Activated T-helper 1 cell treated with anti-CD3 and anti-CD28 coated beads, Interleukin-2, amount 50 U/mL, for 16 hours (primary cell): ENCODE measurements at places on chromosomes 4 and X.

- no peak for DNase-seq
Observed at GRCh38 chr4:104025251-104025650, 305.5 kb upstream of the TACR3 start.

GRCh38 chr4:148495463-148495862 is 53.2 kb upstream of the NR3C2 start:
- DNase-seq, result no peak

DNA sequence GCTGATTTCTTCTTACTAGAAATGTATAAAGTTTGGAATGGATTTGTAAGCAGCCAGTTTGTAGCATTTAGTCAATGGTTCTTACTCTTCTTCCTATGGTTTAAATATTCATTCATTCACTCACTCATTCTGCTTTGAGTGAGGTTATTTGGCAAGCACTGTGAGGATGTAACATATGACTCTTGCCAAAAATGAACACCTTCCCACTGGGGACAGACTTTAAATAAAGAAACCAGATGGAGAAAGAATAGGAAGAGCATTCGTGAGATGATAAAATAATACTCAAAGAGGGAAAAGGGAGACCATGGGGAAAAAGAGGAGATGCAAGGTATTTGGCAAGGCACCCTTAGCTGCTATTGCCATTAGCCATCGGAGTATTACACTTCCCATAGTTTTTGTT is 586.1 kb downstream of the ADGRL3 start:
- DNase-seq, result no peak

GRCh38 chrX:116282751-116283150 is 112.2 kb downstream of the AGTR2 start:
- DNase-seq, result no peak

DNA sequence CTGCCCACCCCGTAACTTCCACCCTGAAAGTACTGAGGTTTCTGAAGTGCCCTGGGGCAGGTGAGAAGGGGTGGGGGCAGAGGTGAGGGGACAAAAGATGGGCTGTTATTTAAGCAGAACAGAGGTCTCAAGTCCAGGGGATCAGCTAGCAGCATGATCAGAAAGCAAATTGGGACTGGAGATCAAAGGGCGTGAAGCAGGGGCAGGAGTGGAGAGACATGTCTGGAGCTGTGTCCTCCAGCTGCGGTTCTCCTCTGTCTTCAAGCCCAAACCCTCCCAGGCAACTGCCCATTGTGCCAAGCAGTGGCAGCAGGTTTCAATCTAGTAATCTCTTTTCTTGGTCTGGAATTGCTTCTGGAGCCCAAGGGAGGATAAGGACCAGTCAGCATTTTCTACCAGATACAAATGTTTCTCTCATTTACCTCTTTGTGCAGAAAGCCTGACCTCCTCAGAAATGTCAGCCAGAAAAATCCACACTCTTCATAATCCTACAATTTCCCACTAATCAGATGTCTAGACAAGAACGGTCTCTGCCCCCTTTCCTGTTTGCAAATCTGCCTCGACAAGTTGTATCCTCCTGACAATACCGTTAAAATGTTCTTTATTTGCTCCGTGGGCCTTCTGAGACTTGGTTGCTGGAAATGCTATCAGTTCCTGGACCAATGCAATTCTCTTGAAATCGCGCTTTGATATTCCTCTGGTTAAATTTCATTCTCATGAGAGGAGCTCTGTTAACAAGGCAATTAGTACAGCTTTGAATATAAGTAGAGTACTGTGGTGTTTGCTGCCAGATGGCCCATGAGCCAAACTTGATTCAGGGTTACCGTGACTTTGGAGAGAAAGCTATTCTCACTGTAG is 23.2 kb upstream of the RASL11B start:
- no peak for DNase-seq

GRCh38 chr4:119237201-119237600 is 24.7 kb downstream of the USP53 start:
- no peak for DNase-seq

DNA sequence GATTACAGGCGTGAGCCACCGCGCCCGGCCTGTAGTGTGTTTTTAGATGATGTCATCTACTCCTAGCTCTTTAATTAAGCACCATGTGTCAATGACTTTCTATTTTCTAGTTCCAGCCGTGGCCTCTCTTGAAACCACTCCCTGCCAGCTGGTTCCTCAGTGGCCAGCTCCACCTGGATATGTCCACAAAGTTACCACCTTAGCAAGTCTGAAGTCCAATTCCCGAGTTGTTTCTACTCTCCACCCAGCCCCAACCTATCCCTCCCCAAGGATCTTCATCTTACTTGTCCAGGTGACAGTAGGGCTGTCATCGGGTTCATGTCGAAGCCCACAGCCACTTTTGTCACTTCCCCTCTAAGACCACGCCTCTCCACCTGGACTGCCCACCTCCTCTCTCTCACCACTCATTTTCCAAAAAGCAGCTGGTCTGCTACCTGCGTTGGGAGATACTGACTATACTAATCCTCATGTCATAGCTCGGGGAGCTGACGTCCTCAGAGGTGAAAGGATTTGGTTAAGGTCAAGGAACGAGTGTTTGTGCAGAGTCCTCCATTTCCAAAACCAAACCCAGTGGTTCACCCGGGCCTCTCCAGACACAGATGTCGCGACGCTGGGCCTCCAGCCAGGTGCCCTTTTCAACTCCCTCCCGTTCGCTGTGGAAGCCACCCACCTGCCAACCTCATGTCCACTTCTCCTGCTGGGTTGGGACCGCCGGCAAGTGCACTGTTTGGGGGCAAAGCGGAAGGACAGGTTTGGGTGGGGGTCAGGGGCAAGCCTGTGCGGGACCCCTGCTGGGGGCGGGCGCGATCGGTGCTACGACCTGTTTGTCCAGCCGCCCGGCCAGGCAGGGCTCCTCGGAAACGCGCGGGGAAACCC is 704 bp downstream of the FAM3A start:
- no peak for DNase-seq

DNA sequence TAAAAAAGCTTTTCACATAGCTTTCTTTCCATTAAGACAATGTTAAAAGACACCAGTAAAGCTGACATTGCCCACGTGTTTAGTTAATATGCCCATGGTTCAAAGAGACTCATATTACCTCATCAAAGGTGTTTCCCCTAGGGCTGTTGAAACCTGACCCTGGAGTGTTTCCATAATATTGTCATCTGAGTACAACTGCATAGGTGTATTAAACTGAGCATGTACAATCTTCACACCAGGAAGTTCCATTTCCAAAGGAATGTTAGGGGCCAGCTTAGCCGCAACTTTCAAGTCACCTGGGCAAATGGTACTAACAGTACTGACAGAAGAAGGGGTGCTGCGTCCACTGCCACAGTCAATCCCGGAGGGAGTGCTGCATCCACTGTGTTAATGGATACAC is 27.1 kb downstream of the PDLIM3 start:
- no peak for DNase-seq

GRCh38 chr4:76622126-76622525 is 187.1 kb downstream of the SHROOM3 start:
- no peak for DNase-seq

- DNase-seq, result no peak
Observed at GRCh38 chr4:37662861-37663390, 23.2 kb downstream of the RELL1 start.

GRCh38 chr4:38456096-38456495 is 207.9 kb upstream of the KLF3 start:
- DNase-seq, result no peak

- no peak for DNase-seq
Observed at GRCh38 chr4:181971411-181971810, 271.8 kb upstream of the TENM3 start.

- DNase-seq, result no peak
Observed at GRCh38 chr4:105894660-105895582, at the start of gene NPNT. NPNT (plus strand) TSS chr4:105895471; CDS start chr4:105895653, 182 bp downstream.

DNA sequence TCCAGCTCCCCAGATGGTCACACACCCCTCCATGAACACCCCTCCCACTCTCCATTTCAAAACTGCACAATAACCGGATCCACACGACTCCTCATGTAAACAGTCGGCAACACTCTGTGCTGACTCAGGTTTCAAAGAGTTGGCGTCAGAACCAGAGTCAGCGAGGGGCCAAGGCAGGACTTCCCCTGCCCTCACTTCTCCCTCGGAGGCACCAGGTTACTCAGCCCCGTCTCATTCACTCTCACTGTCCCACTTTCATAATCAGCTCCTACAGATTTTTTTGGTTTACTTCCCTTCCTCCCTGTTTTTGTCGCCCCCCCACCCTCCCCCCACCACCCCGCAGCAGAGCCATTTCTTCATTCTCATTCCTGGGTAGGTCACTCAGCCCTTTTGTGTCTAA is 2.7 kb upstream of the TIMP1 start:
- no peak for DNase-seq

DNA sequence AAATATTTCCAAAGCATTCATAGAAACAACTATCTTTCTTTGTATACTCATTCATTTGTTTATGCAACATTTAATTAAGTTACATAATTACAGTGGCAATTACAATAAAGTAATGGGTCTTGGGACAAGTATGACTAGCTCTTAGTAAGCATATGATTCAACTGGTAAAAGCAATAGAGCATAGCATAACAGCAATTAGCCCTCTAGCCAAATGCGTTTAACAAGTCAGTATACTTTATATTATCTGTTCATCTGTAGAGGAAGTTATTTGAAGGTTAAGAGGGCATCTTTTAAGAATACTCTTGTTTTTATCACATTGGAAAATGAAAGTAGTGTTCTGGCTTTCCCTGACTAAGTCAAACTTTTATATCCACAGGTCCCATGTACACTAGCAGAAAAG is 198.1 kb upstream of the UGT8 start:
- DNase-seq, result no peak

DNA sequence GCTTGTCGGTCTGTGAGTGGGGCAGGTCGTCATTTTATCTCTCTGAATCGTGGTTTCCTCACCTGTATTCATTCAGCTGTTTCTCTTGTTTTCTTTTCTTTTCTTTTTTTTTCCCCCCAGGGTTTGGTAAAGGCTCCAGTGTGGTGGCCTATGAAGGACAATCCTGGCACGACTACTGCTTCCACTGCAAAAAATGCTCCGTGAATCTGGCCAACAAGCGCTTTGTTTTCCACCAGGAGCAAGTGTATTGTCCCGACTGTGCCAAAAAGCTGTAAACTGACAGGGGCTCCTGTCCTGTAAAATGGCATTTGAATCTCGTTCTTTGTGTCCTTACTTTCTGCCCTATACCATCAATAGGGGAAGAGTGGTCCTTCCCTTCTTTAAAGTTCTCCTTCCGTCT is 41.4 kb downstream of the MAP7D3 start:
- DNase-seq, result no peak

DNA sequence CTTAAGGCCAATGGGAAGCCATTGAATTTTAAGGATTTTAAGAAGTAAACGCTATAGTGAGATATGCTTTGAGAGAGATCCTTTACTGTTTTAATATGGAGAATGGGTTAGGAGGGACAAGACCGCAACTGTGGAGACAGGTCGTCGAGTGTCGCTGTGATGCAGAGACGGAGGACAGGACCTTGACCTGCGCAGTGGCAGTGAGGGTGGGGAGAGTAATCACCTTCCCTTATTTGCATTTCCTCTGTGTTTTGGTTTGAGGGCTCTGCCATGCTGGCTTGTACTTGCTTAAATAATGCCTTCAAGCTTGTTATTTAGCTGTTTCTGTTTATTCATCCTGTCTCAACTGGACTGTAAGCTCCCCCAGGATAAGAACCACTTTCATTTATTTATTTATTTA is 345.0 kb downstream of the FBXW7 start:
- no peak for DNase-seq

DNA sequence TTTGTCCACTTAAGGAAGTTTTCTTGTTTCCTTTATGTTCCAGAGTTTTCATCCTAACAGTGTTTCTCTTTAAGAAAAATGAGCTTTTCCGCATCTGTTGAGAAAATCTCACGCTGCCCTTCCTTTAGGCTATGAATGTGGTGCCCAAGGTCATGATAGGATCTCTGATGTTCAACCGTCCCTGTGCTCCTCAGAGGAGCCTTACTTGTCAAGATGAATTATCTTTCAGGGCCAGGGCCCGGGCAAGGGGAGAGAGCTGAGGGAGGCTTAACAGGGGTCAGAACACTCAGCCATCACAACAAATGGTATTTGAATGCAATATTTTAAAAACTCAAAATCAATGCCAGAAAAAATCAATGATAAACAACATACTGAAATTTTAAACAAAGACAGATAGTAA is 6.2 kb upstream of the NELFA start:
- no peak for DNase-seq

DNA sequence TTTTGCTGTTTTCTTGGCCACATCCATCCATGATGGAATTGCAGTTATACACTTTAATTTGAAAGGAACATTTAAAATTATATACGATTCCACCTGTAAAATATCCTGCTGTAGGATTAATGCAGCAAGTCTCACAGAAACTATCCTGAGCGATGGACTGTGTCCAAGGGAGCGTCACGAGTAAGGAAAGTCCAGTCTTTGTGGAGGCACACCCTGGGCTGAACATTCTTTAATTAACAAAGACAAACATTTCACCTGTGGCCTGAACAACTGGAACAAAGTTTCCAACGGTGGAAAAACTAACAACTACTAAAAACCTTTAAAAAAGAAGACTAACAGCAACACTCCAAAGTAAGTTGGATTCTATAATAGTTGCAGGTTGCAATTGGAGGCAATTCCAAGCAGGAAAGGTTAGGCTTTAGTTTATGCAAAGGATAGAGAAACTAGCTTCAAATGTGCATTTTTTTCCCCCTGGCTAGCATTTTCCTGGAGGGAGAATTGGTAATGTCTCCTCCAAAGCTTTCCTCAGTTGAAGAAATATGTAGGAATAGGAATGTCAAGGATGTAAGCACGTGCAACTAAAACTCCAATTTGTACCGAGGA is 11.0 kb downstream of the EREG start:
- DNase-seq, result no peak

DNA sequence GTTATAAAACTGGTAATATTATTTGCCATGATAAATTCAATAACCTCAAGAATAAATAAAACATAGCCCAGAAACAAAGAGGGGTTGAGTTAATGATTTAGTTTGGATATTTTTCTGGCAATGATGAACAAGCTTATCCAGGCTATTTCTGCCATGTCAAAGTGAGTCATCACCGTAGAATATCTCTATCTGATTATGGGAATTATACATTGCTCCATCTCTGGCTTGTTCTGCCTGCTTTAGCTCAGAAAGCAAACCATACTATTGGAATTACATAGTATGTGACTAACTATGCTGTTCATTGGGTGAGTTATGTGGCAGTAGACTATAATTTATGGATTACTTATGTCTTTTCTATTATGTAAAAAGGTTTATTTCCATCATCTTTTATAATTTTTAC is 680.1 kb upstream of the AADAT start:
- DNase-seq, result no peak

GRCh38 chr4:2756691-2757350 is 685 bp upstream of the TNIP2 start:
- no peak for DNase-seq

- no peak for DNase-seq
Observed at GRCh38 chr4:52711834-52712250, 39.4 kb downstream of the ERVMER34-1 start.

DNA sequence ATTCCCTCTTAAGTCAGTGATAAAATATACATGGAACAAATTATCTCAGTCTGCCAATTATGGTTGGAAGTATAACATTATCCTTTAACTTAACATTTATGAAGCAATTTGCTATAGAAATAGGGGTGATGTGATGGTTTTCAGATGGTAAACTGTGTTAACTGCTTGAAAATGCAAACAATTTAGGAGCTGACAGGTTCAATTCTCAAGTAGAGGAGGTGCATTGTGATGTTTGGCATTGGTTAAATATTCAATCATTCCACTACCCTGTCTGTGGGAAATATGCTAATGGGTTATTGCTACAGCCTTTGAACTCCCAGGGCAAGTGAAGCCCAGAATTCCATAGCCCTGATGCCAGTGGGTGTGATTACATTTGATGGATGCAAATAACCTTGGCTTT is 243.4 kb upstream of the GK2 start:
- no peak for DNase-seq

GRCh38 chrX:106742805-106743204 is 16.3 kb downstream of the RNF128 start:
- DNase-seq, result no peak

- no peak for DNase-seq
Observed at GRCh38 chr4:74014332-74014731, 15.9 kb upstream of the CXCL5 start.
